ENCODE measurements at places on chromosomes 5 and 9.

DNA sequence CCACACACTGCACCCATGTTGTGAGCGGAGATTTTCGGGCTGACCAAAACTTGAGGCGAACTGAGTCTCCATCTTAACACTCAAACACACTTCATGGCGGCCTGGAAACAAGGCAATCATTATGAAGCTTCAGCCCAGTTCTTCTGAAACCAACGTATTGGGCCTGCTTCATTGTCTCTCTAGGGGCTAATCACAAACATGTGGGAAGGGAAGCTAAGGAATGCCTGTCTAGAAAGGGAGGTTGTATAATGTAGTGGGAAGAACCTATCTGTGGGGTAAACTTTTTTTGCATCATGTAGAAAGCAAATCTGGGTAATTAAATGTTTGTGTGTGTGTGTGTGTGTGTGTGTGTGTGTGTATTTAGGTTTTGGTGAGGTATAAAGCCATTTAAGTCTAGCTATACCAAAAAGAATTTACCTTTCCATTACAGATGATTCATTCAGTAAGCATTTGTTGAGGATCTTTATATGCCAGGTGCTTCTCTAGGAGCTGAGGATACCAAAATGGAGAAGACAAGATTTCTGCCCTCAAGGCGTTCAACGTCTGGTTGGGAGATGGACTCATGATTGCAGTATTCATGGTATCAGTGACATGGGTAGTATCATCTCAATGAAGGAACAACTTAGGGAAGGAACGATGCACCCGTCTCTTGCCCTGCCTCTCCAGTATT, 29.4 kb downstream of the SLC1A3 start:
- DNase-seq = no peak

- no peak for DNase-seq
Observed at GRCh38 chr9:112173489-112174221, 1.4 kb downstream of the SUSD1 start.

DNA sequence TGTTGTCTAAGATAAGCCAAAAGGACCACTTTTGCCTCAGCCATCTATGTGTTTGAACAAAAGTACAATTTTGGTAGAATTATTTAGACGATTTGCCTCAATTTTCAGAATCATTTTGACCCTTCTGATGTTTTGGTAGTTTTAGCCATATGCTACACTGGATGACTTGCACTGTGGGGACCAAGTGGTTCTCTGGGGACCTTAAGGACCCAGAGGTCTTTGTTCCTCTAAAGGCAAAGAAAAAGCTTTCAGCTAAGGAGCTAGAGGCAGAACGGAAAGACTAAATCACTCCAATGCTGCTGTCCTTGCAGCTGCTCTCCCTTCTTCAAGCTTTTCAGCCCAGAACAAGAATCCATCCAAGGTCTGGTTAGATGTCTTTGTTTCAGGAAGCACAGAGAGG, 51.0 kb upstream of the APC start:
- DNase-seq = no peak

- no peak for DNase-seq
Observed at GRCh38 chr9:3835393-3835792, 309.6 kb upstream of the RFX3 start.

GRCh38 chr5:132054031-132054696, 6.3 kb upstream of the IL3 start:
- DNase-seq = no peak

DNA sequence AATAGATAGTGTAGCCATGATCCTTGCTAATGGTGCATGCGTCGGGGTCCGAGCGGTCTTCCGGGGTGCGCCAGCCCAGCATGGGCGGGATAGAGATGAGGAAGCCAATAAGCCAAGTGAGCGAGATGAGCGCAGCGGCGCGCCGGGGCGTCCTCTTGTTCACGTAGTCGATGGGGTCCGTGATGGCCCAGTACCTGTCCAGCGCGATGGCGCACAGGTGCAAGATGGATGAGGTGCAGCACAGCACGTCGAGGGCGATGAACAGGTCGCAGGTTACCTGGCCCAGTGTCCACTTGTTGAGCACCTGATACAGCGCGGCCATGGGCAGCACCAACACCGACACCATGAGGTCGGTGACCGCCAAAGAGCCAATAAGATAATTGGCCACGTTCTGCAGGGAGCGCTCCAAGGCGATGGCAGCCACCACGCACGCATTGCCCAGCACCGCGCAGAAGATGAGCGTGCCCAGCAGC, 1.1 kb downstream of the HTR1A start:
- no peak for DNase-seq

DNA sequence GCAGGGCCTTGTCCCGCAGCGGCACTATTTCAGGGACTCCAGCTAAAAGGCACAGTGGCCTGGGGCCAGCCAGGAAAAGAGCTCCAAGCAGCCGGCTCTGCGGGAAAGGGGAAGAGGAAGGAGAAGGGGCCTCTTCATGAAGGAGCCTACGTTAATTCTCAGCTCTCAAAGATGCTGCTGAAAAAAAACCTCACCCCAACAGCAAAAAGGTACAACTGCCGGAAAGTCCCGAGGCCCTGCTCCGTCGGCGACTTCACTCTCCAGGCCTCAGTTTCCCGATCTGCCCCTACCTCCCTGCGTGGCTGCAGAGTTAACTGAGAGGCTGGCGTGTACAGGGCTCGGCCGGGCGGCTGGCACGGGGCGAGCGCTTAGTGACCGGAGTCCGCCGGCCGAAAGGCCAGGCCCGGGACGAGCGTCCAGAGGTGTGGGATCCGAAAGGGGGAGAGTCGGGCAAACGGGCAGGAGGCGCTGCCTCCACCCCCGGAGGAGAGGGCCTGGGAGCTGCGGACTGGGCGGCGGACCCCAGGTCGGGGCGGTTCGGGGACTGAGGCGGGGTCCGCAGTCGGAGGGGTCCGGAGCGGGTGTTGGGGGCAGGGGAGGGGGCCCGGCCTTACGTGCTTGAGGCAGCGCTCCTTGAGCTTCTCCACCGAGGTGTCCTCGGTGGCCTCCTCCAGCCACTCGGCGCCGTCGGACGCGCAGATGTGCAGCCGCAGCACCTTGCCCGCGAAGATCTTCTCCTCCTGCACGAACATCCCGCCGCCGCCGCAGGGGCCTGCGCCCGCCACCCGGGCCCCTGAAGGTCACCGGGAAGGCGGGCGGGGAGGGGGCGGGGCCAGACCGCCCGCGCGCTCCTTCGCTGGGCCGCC, 529 bp downstream of the UBAC1 start:
- DNase-seq = no peak

DNA sequence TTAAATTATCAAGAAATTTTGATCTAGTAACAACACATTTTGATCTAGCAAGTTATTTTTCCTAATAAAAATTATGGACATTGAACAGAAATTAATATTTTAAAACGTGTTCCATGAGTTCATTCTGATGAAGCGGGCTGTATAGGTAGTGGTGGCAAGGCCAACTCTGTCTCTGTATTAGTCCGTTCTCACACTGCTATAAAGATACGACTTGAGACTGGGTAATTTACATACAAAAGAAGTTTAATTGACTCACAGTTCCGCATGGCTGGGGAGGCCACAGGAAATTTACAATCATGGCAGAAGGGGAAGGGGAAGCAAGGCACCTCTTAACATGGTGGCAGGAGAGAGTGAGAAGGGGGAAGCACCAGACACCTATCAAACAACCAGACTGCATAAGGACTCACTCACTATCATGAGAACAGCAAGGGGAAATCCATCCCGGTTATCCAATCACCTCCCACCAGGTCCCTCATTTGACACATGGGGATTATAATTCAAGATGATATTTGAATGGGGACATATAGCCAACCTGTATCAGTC, 61.2 kb downstream of the TMEM232 start:
- no peak for DNase-seq

DNA sequence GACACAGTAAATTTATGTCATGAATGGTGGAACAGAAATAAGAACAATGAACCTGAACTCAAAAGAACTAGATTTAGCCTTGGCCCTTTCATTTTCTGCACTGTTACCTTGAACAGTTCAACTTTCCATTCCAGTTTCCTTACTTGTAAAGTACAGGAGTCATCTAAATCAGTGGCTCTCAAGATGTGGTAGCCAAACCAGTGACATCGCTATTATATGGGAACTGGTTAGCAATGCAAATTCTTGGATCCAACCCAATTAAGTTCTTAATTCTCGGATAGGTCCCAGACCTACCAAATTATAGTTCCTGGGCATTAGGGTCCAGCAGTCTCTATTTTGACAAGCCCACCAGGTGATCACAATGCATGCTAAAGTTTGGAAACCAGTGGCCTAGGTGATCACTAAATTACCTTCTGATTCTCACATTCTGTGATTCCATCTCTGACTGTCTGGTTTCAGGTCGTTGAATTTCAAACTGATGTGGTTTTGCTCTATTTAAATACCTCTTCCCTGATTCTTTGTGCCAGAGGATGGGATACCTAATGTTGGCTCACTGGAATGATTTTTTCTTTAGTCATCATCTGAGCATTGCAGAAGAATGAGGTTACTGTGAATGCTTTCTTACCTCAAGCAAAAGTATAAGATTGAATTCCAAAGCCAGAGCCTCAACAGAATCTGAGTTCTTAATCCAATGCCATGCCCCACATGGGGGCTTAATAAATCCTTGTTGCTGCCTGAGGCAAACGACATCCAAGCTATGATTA, 253.8 kb downstream of the ENC1 start:
- DNase-seq = no peak

DNA sequence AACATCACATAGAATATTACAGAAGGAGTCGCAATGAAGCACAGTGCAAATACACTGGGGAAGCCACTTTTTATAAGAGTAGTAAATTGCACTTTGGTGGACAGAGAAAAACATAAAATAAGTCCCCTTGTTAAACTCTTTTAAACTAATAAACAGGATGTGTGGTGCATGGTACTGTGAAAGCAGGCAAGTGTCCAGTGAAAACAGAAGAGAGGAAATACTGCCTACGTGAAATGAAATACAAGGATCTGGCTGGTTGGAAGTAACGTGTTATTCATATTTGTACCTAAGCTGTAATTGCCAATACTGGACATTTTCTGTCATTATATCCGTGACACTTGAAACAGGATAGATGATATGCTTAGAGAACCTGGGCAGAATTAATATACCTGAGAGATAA, 191.9 kb upstream of the SLC27A6 start:
- no peak for DNase-seq

- DNase-seq = no peak
Observed at GRCh38 chr5:53219174-53219573, 109.6 kb upstream of the MOCS2 start.

- no peak for DNase-seq
Observed at GRCh38 chr9:108271646-108272348, 584.0 kb downstream of the ACTL7B start.

- DNase-seq = no peak
Observed at GRCh38 chr9:83304686-83305085, 233.5 kb downstream of the FRMD3 start.

GRCh38 chr5:176985516-176985915, 21.1 kb downstream of the UIMC1 start:
- DNase-seq = peak; percentile 21

GRCh38 chr5:127810707-127811490, 107.7 kb downstream of the CCDC192 start:
- no peak for DNase-seq

- no peak for DNase-seq
Observed at GRCh38 chr9:33510262-33511183, 13.5 kb upstream of the ANKRD18B start.

- no peak for DNase-seq
Observed at GRCh38 chr9:125960626-125961025, 213.5 kb downstream of the PBX3 start.

GRCh38 chr5:142210011-142210410, 101.4 kb downstream of the NDFIP1 start:
- no peak for DNase-seq

- no peak for DNase-seq
Observed at GRCh38 chr5:88049737-88050136, 218.9 kb downstream of the TMEM161B start.

DNA sequence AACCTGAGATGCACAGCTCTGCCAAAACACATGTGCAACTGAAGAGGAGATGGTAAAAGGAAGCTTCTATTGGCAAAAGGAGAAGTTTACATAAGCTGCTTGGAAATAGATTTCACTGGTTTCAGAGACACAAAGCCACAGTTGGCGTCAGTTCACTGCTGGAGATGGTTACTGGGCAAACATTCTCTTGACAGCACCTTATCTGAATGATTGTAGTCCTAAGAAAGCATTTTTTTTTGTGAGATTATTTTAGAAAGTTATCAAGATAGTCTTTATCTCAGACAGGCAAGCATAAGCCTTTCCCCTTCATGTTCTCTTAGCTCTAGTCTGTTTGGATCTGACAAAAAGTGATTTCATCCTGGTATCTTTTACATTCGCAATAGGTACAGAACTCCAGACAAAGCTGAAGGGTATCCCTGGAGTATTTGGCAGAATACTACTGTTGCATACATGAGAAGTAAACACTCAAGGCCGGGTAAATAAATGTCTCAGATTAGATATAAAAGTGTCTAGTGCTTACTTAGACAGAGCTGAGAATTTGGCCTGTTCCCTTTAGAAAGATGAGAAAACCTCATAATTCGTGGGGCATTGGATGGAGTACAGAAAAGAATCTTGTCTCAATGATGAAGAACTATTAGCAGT, 1668.0 kb upstream of the NUDT12 start:
- no peak for DNase-seq

DNA sequence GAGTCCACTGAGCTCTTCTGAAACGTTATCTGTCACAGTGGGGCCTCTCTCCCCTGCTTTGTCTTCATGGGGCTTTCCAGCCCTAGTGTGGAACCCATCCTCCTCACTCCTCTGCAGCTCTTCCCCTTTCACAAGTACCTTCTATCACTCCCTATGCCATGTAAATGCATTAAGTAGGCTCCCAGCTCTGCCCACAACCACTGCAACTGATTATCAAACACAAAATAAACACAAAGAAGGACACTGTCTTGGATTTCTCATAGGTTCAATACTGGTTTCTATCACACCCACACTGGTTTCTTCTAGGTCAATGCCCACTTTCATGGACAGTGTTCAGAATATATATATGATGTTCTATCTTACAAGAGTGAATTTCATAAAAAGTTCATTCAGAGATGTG, 139.4 kb downstream of the GNAQ start:
- DNase-seq = peak; percentile 16

GRCh38 chr5:180085837-180086236, 14.3 kb upstream of the RNF130 start:
- peak; percentile 31 for DNase-seq

DNA sequence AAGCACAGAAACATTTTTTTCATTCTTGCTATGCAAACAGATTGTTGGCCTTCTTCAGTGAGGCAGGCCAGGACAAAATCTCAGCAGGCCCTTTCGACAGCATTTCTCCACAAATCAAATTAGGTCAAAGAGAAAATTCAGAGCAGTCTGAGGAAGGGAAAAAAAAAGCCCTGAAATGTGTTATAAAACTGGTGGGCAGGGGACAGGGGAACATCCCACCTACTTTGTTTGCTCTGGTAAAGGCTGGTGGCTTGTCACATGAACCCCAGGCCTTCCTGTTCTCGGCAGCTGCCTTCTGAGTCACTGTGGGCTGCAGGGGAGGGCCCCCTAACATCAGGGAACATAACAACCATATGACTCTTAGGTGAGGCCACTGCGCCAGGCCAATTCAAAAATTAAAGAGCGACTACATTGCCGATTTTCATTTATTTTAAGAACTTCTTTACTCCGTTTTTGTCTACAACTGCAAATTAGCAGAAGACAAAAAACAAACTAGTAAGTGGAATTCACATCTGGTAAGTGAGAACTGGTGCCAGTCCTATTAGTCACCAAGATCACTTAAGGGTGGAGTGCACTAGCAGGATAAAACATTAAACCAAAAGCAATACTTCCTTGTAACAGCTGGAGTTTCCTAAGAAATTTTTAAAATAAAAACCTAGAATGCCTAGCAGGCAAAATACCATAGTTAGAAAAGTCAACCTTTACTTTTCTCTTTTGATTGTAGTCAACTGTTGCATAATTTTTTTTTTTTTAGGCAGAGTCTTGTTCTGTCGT, 46.2 kb upstream of the DENND4C start:
- DNase-seq = peak; percentile 90

GRCh38 chr9:109083141-109083540, 36.6 kb downstream of the TMEM245 start:
- no peak for DNase-seq
